ENCODE measurements at places on chromosomes 2 and 18.

DNA sequence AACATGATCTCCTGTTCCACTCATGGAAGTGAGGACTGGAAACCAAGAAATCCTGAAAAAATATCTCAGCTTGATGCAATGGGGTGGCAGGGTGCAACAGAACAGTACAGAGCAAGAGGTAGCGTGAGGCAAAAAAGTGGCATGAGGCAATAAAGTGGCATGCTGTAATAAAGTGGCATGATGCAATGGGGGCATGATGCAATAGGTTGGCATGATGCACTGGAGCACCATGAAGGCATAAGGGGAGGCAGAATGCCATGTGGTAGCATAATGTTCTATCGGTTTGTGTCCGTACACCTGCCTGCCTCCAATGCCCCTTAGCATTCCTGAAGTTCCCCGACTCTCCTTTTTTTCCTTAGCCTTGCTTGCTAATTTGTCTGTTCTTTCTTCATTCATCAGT is 648.4 kb downstream of the TMEM182 start:
- no peak for ATAC-seq

DNA sequence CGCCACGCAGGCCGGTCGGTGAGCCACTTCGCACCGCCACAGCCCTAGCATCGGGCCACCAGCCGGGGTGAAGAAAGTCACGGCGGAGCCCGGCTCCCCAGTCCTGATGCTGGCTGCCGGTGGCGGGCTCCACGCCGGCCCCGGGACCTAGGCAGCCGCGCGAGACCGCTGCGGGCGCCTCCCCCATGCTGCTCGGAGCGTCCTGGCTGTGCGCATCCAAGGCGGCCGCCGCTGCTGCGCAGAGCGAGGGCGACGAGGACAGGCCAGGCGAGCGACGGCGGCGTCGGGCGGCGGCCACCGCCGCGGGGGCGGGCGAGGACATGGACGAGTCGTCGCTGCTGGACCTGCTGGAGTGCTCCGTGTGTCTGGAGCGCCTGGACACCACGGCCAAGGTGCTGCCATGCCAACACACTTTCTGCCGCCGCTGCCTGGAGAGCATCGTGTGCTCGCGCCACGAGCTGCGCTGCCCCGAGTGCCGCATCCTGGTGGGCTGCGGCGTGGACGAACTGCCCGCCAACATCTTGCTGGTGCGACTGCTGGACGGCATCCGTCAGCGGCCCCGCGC is 433 bp downstream of the SH3RF3 start:
- peak; percentile 42 for ATAC-seq

DNA sequence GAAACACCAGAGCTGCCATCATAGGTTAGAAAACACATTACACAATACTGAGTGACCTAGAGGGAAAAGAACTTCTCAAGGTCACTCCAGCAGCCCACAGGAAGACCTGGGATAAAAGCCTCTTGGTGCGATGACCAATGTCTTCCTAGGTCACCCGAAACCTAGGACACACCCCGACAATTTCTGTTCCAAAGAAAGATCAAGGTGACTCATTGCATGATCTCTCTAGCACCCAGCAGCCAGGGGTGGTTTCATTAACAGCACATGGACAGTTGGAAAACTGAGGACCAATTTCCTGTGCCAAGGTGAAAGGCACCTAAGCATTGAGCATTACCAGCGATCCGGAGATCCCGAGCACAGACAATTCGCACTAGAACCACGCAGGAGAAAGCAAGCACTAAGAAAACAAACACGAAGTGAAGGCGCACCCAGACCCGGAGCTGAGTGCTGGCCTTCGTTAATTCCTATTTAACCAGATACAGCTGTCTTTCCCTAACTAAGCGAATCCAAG is 1.5 kb downstream of the CACNB4 start:
- ATAC-seq = peak; percentile 52

GRCh38 chr2:83941886-83942285 is 517.2 kb downstream of the SUCLG1 start:
- ATAC-seq = no peak

GRCh38 chr2:22497789-22498188 is 887.2 kb upstream of the KLHL29 start:
- ATAC-seq = no peak

DNA sequence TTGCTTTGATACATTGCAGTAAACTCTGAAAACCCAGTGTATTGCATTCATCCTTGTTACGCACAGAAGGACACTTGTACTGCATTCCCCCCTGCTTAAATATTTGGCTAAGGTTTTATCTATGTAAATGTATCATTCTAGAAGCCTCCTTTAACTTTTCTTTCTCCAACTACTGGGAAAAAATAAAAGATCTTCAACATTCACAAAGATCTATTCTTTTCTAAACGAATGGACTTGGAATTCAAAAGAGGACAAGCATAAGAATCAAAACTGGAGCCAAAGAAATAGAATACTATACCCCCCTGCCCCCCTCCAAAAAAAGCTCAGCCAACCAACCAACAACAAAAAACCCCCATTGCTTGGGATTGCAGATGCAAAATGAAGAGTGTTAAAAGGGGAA is 136.9 kb downstream of the EPHA4 start:
- no peak for ATAC-seq

DNA sequence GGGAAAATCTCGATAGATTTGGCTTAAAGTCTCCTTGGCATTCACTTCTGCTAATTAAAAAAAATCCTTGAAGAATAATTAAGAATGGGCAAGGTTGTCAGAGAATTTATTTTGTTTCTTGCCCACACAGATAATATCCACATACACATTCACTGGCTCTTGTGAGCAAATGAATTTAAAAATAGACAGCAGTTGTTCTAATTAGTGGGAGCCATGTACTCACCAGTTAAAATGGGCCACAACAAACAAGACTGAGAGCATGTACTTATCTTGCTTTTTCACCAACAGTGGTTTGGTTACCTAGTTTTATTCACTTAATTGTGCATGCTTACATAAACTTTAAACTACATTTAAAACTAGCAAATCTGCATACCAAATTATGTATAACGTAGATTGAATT is 53.5 kb downstream of the TMEM182 start:
- no peak for ATAC-seq

GRCh38 chr2:177548636-177549035 is 156.1 kb downstream of the AGPS start:
- ATAC-seq = no peak

GRCh38 chr2:240339411-240340360 is 95.8 kb upstream of the GPC1 start:
- no peak for ATAC-seq

DNA sequence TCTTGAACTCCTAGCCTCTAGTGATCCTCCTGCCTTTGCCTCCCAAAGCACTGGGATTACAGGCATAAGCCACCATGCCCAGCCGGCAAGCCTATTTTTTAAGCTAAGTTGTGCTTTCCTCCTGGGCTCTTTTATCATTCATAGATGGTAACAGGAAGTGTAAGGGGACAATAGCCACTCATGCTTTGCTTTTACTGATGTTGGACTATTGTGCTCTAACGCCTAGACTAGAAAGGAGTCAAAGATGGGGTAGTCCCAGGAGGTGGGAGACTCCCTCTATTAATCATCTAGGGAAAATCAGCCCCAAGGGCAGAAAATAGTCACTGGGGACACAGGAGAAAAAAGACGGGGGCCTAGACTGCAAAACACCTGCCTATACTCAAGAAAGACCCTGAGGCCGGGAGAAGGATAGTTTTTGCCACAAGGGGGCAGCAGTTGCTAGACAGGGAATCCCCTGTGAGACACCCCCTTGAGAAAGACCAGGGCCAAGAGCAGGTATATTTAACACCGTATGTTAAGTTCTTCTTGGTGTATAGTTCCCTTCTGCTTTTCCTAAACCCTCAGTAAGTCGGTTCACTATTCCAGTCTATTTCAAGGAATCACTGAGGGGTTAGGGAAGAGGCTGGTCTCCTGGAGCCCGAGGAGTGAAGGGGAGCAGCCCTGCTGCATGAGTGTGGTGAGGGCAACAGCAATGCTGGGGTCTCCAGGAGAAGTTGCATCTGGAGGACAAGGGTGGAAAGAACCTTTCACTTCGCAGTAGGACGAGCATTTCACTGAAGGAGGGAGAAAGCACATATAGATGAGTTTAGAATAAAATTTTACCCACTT is 2.1 kb upstream of the CXCR1 start:
- peak; percentile 62 for ATAC-seq
